ENCODE measurements at places on chromosomes 1 and 21.
A peak's percentile ranks its signal among the peaks of the same experiment; 100 is the strongest.

GRCh38 chr1:41371630-41372599, 10.7 kb downstream of the FOXO6 start:
- DNase-seq = peak; percentile 81

GRCh38 chr1:2786329-2787162, 14.9 kb downstream of the TTC34 start:
- DNase-seq = peak; percentile 15

DNA sequence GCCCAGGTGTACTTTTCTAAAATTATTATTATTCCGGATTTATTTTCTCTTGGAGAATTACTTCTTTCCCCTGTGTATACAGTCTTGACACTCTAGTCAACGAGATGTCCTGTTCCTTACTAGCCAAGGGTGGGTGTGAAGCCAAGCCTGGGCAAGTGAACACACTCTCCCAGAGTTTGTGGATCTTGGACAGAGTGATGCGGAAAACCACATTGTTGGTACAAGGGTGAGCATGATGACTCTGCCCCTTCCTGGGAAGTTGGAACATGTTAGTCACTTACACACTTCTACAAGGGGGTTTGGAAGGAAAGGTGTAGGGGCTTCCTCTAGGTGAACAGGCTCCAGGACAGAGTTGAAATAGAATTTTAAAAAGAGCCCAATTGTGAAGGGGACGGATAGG, 20.0 kb upstream of the RD3 start:
- DNase-seq = no peak

GRCh38 chr1:213828867-213829266, 158.9 kb upstream of the PROX1 start:
- peak; percentile 23 for DNase-seq

DNA sequence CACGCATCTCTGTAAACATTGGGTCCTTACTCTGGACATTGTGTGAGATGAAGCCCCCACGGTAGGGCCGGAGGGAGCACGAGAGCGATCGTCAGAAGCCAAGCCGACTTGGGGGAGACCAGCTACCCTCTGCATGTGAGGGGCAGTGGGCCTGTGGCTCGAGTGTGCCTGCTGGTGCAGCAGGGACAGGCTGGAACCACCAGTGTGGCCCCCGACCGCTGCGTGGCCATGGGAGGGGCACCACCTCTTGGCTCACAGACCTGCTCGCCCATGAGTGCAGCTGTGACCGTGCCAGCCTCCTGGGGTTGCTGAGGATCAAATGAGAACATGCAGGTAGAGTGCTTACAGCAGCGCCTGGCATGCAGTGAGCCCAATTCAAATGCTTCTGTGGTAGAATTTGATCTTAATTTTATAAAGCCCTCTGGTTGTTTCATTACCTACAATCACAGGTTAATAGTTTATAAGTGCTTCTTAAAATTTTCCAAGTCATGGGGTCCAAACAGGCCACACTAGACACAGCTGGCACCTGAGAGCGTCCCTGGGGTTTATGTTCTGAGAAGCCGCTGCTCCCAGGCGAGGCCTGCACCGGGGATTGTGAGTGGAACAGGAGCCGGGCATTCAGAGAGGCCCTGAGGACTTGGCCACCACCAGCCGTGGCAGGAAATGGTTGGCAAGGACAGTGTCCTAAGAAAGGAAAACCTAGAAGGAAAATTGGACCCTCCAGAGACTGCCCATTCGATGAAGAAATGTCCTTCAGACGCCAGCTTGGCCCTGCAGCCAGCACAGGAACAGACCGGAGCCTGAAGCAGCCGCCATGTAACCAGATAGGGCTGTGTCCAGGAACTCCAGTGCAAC, 22.6 kb upstream of the ADARB1 start:
- no peak for DNase-seq

DNA sequence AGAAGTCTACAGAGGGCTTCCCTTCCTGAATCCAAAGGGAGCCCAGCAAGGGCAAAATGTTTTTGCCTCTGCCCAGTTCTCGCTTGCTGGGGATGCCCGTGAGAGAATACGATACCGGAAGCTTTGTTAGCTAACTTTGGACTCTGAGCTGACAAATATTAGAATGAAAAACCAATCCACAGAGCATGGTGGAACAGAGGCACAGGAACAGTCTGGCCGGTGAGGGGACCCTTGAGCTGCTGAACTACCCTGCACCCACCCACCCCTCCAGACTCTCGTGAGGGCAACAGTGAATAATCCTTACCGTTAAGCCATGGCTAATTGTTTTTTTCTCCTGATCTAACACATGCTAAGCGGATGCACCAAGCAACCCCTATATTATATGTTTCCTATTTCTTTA, 76.3 kb upstream of the AKT3 start:
- DNase-seq = no peak

- no peak for DNase-seq
These were observed 25.0 kb upstream of the CHRM3 start for GRCh38 chr1:239361403-239361802.

- no peak for DNase-seq
These were observed 90.9 kb downstream of the SH3GLB1 start for GRCh38 chr1:86795316-86795715.

DNA sequence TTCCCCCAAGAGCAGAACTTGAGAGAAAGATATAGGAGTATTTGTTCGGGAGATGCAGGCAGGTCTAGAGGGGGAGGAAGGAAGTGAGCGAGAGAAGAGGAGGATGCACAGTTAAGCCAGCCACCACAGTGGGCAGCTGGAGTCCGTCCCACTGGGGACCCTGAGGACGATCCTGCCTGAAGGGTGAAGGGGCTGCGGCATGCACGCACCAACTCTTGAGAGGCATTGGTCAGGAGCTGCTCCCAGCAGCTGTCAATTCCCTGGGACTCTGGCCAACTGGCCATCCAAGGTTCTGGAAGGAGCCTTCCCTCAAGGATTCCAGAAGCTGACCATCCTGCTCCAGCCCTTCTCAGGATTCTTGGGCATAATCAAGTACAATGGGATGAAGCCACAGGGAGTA, 246.9 kb downstream of the MATN1 start:
- DNase-seq = no peak

GRCh38 chr1:1567891-1568291, 6.8 kb downstream of the SSU72 start:
- DNase-seq = no peak

DNA sequence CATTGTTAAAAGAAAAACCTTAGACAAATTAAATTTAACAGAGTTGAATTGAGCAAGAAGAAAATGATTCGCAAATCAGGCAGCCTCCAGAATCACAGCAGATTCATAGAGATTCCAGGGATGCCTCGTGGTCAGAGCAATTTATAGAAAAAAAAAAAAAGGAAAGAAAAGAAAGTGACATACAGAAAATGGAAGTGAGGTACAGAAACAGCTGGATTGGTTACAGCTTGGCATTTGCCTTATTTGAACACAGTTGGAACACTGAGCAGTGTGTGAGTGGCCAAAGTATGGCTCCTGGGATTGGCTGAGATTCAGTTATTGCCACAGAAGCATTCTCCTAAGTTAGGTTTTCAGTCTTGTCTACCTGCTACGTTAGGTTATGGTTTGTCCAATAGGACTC, 9.1 kb upstream of the C21orf91 start:
- no peak for DNase-seq

GRCh38 chr1:213521206-213521605, 466.6 kb upstream of the PROX1 start:
- DNase-seq = no peak

DNA sequence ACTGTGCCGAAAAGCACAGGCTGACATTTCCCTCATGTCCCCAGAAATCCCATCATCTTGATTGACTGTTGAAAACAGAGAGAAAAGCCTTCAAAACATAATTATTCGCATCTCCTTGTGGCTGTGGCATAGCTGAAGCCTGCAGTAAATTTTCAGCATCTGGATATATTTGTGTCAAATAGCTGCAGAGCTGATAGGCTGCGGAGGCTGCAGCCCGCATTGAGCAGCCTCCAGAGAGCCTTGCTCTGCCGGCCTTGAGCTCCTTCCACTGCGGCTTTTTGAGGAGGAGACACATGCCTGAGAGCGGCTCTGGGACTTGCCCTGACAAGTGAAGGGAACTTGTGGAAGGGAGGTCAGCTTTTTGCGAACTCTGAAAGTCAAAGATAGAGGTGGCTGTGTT, 144.7 kb downstream of the RYR2 start:
- DNase-seq = no peak

DNA sequence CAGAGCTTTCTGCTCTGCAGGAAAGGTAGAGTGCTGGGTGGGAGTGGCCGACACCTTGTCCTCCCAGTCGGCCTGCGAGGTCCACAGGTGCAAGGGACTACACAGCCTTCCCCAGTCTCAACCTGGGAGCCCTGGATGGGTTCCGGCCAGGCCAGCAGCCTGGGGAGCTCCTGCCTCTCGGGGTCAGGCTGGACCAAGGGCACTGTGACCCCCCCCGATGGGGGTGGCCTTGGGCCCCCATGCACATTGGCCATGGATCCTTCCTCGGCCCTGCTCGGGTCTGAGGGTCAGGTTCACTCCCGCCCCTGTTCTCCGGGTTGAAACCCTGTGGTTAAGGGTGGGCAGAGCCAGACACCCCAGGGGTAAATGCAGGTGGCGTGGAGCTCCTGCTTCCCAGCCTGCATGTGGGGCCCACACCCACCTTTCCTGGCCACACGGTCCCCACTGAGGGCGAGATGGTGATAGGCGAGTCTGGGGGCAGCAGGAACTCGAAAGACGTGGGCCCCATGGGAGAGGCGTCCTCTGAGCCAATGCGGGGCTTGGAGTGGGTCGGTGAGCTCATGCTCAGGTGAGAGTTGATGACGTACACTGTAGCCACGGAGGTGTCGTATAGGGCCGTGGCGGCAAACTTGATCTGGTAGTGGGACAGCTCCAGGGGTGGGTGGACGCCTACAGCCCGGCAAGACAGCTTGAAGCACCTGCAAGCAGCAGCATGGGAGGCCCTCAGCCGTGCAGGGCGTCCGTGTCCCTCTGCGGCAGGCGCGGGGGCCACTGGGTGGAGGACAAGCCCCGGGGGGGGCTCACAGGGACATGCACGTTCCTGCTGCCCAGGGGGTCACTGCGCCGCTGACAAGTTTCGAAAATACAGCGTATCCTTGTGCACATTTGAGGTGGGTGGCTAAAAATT, 10.8 kb upstream of the TMEM52 start:
- no peak for DNase-seq

- DNase-seq = no peak
These were observed 26.1 kb downstream of the GPR3 start for GRCh38 chr1:27418326-27419185.

GRCh38 chr1:186672596-186672995, 7.6 kb downstream of the PTGS2 start:
- DNase-seq = no peak

- no peak for DNase-seq
These were observed 78.9 kb downstream of the CAMTA1 start for GRCh38 chr1:6864166-6864565.

- no peak for DNase-seq
These were observed 2.1 kb upstream of the TMEM200B start for GRCh38 chr1:29125788-29126187.

GRCh38 chr21:35220301-35220700, 171.2 kb upstream of the RUNX1 start:
- DNase-seq = no peak

- DNase-seq = no peak
These were observed 117.0 kb downstream of the GLUL start for GRCh38 chr1:182274618-182275017.

GRCh38 chr21:35450830-35451229, 401.7 kb upstream of the RUNX1 start:
- DNase-seq = no peak

DNA sequence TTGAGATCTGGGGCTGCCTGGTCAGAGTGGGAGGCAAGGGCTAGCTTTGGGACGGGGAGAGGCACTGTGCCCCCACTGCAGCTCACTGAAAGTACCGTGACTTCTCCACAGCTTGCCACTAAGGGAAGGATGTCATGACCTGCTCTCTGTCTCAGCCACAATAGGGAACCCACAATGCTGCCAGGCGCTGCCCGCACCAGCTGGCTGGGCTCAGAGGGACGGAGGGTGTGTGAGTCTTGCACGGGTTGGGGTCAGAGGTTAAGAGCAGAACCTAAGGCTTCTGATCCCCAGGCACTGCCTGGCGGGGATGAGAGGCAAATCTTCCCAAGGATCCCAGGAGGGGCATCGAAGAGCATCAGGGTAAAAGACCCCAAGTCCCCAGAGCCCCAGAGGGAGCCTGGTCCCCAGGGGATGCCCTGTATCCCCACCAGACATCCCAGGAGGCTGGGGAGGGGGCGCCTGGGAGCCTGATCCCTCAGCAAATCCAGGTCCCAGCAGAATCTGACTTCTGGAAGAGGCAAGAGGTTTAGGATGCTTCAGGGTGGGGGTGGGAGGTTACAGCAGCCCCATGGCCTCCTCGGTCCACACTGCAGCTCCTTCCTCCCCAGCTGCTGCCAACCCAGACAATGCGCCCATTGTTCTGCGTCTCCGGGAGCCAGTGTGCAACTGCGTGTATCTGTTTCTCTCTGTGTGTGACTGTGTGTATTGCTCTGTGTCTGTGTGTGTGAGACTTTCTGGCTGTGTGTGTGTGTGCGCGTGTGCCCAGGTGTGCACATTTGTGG, 2.0 kb upstream of the MARCKSL1 start:
- DNase-seq = no peak

- no peak for DNase-seq
These were observed 188.5 kb upstream of the CHRM3 start for GRCh38 chr1:239197871-239198270.

- DNase-seq = peak; percentile 31
These were observed 100.2 kb downstream of the DPYD start for GRCh38 chr1:97820470-97821188.

DNA sequence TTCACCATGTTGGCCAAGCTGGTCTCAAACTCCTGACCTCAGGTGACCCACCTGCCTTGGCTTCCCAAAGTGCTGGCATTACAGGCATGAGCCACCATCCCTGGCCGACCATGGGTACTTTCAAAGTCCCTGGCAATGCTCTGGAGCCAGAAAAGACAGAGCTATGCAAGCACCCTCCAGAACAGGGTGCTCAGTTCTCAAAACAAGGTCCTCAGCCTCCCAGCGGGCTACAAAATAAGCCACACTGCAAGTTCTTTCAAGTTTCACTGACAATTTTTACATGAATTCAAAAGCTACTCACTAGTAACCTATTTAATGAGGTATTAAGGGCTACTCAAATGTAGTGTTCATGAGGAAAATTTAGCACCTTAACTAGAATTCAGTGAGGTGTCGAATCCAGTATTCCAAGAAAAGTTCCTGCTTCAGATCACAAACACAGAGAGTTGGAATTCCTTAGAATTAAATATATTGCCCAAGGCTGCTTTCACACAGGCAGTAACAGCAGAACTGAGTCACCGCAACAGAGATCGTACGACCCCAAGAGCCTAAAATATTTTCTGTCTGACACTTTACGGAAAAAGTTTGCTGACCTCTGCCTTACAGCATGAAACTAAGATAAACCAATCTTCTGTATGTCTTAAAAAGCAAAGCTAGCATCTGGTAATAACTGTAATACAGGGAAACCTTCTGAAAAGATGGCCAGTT, 60.7 kb downstream of the HSF2BP start:
- DNase-seq = no peak

Data from NCI-H1436 (cell line).